ENCODE measurements at places on chromosomes 1 and 21.

GRCh38 chr1:228278432-228278941 is 70.6 kb downstream of the OBSCN start:
- no peak for DNase-seq

DNA sequence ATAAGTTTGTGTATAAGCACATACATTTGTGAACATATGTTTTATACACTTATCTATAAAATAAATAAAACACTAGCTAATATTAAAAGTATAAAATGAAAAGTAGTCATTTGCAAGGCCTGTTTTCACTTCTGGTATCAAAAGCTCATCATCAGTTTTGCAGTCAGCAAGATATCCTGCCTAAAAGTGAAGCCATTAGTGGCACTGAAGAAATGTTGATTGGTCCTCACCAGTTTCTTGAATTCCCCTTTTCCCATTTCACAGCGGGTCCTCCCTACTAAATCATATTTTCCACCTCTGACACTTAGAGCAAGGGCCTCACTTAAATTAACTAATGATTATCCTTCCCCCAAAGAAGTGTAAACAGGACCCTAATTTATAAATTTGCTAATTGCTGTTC is 6.7 kb downstream of the TBX15 start:
- no peak for DNase-seq

GRCh38 chr21:34594566-34595234 is 20.2 kb downstream of the RCAN1 start:
- DNase-seq, result no peak

GRCh38 chr1:173202424-173203145 is 4.5 kb downstream of the TNFSF4 start:
- peak; percentile 21 for DNase-seq

- DNase-seq, result peak; percentile 4
These were observed 72.7 kb upstream of the NBPF4 start for GRCh38 chr1:108316545-108316944.

- no peak for DNase-seq
These were observed 12.4 kb downstream of the COL18A1 start for GRCh38 chr21:45417256-45417950.

GRCh38 chr1:159991513-159991912 is 37.5 kb upstream of the SLAMF9 start:
- no peak for DNase-seq

DNA sequence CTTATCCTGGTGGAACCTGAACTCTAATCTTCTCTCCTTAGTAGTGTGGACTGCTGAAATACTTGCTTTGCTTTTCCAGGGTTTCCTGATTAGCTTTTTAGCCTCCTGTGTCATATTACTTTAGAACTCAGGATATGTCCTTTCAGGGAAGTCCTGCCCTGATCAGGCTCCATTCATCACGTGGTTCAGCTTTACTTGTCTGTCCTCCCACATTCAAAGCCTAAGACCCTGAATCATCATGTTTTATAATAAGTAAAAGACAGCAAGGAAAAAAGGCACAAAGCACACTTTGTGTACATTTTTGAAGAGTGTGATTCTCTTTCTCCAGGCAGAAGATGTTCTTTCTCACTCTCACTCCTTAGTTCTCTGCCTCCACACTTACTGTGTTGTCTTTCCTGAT is 70.6 kb downstream of the PATJ start:
- no peak for DNase-seq

DNA sequence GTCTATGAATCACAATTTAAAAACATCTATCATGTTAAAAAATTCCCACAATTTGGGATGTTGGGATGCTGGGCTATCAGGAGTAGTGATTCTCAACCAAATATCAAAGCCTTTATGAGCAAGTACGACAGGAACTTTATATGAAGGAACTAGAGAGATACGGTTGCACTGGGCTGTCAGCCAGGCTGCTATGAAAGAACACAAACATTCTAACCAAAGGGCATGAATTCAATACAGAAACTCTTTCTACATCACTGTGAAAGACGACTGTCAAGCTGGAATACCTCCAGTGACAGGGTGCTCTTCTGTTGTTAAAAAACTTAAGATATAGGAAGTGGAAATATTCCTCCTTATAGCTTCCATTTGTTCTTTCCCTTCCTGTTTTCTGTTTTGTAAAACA is 9.8 kb downstream of the CACNA1E start:
- DNase-seq, result no peak

- DNase-seq, result peak; percentile 98
These were observed at the start of gene ISG20L2 for GRCh38 chr1:156728599-156729462. ISG20L2 (minus strand) TSS chr1:156728766; CDS start chr1:156727652, 1,114 bp downstream.

DNA sequence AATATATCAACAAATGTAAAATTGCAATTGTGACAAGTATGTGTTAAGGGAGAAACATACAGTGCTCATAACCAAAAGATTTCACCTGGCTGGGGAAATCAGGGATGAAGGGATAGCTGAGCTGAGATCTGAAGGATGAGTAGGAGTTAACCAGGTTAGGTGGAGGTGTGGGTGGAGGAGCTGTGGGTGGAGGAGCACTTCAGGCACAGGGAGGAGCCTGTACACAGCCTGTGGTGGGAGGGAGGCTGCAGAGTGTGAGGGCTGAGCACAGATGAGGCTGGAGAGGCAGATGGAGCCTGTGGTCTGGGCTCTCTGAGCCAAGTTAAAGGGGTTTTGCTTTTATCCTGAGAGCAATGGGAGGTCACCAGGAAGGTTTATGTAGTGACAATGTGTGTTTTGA is 111.9 kb downstream of the XCL2 start:
- no peak for DNase-seq

GRCh38 chr1:87202922-87203655 is 125.6 kb upstream of the LMO4 start:
- no peak for DNase-seq

GRCh38 chr1:194045416-194045815 is 859.0 kb upstream of the B3GALT2 start:
- DNase-seq, result no peak

DNA sequence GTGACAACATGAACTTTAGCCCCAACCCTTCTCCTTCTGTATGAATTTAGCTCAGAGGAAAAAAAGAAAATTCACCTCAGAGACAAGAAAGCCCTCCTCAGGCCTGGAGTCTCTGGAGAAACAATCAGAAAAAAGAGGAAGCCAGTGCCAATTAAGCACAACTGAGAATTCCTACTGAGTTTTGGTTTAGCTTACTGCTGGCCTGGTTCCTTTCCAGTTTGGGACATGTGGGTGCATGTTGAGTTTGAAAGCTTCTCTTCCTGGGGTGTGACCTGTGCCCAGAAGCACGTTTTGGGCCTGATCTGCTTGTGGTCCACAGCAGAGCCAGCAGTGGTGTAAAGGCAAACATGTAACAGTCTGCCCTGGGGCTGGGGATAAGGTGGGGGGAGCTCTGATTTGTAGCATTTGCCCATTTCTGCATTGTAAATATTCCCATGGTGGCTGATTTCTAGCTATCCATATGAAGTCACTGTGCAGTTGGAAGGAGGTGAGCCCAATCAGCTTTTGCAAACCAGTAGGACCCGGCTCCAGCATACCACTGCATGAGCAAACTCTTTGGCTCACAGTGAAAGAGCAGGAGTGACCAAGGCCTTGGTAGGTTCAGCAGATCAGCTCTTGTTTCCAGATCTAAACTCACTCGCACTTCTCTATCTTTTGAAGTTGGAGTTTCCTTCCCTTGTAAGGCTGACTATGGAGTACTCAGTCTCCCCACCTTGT is 4.7 kb upstream of the THEM5 start:
- DNase-seq, result no peak

DNA sequence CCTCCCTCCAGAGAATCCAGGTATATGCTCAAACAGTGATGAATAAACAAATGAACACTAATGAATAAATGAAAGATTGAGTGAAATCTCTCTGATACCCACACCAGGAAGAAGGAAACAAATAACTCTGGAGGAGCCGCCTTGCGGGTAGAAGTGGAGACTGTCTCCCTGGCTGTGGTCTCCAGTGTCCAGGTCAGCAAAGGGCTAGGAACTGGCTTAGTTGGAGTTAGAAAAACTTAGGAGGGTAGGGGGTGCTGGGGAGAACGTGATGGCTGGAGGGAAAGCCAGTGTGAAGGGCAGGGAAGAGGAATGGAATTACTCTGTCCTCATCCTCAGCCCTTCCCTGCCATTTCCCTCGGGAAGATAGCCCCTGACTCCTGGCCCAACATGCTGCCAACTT is 537 bp downstream of the RHBDL2 start:
- no peak for DNase-seq

DNA sequence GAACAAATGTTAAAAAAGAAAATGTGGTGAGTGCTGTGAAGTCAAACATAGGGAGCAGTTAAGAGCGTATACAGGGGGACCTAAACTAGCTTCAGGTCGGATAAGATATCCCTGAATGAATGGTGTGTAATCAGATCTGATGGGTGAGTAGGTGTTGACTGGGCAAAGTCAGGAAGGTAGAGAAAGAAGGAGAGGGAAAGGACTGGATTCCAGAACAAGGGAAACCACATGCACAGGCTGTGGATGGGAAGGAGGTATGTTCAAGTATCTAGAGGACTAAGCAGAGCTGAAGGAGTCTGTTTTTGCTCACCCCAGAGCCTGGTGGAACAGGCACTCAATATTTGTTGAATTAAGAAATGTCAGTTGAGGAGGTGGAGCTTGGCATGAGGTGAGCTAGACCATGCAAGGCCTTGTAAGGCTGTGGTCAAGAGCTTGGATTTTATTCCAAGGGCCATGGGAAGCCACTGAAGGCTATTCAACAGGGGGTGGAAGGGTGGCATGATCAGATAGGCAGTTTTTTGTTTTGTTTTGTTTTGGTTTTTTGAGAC is 27.4 kb downstream of the MAP7D1 start:
- no peak for DNase-seq

DNA sequence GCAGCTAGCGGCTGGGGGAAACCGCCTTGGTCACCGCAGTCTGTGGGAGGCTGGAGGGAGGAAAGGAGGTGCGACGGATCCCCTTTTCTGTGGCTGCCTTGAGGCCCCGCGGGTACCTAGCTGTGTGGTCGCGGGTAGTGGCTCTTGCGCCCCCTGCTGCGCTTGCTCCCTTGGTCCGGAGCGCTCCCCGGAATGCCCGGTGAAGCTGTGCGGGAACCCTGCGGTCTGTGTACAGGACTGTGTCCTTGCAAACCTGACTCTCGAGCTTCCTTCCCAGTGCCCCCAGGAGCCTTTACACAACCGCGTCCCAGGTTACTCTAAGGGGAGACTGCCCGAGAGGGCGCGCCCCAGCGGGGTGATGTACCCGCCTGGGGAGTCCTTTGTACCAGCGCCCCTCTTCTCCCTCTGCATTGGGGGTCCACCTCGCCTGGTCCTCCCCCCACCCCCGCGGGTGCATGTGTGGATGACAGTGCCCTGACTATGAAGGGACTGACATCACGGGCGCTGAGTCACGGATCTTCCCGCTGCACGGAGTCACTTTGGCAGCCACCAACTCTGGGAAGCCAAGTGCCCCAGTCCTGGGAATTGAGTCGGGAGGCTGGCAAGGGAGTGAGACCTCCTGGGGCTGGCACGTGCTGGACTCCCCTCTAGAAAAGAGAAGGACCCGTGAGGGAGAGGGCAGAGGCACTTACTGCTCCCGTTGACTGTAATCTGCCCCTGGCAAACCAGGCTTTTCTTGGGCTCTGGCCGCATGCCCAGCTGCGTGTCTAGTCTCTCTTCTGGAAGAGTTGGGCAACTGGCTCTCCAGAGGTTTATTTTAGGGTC is 816 bp downstream of the IL6R start:
- peak; percentile 10 for DNase-seq

GRCh38 chr1:153438599-153438998 is 21.9 kb downstream of the S100A7 start:
- DNase-seq, result no peak

- no peak for DNase-seq
These were observed 174.0 kb upstream of the KAZN start for GRCh38 chr1:14424325-14425002.

DNA sequence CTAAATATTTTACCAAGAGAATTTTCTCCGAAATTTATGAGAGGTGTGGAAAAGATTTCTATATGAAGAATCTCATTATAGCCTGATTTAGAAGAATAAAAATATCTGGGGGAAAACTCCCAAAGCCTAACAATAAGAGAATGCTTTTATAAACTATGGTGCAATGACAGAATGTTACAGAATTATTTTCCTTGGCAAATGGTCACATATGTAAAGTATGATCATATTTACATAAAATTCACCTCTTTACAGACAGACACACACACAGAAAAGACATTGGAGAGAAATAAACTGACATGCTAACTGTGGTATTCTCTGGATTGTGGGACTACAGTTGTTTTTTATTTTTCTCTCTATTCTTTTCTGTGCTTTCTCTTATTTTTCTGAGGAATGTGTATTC is 226.3 kb upstream of the USP24 start:
- no peak for DNase-seq

- DNase-seq, result no peak
These were observed 12.3 kb downstream of the PCSK9 start for GRCh38 chr1:55051621-55052020.

- DNase-seq, result peak; percentile 68
These were observed 158.0 kb upstream of the PROX1 start for GRCh38 chr1:213829780-213830179.

DNA sequence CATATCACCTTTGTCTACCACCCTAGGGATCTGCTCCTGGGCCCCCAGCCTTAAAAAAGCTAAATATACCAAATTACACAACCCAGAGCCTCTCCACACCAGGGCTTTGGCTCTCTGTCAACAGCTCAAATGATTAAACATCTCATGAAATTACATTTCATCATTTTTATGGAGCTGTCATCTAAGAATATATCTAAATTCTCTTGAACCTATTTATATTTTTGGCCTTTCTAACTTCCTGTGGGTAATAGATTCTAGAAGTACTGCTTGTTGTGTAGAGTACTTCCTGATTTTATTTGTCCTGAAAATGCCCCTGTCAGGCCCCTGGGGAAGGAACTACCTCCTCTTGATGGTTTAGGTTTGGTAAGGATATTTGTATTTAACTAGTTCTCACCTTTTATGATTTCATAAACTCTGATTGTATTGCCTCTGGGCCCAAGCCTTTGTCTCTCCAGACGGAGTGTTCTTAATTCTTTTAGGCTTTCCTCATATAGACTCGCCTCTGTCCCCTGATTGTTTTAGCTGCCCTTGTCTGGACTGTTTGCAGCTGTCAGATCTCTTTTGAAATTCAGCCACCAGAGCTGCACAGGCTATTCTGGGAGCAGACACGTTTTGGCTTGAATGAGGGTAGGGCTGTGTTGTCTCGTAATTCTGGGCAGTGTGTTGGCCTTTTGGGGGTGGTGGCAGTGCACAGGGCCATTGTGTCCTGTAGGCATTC is 16.6 kb downstream of the MYOG start:
- DNase-seq, result no peak

- DNase-seq, result no peak
These were observed 165.9 kb downstream of the KCNT2 start for GRCh38 chr1:196442366-196442765.
